ENCODE measurements at places on chromosomes 16 and 17.

DNA sequence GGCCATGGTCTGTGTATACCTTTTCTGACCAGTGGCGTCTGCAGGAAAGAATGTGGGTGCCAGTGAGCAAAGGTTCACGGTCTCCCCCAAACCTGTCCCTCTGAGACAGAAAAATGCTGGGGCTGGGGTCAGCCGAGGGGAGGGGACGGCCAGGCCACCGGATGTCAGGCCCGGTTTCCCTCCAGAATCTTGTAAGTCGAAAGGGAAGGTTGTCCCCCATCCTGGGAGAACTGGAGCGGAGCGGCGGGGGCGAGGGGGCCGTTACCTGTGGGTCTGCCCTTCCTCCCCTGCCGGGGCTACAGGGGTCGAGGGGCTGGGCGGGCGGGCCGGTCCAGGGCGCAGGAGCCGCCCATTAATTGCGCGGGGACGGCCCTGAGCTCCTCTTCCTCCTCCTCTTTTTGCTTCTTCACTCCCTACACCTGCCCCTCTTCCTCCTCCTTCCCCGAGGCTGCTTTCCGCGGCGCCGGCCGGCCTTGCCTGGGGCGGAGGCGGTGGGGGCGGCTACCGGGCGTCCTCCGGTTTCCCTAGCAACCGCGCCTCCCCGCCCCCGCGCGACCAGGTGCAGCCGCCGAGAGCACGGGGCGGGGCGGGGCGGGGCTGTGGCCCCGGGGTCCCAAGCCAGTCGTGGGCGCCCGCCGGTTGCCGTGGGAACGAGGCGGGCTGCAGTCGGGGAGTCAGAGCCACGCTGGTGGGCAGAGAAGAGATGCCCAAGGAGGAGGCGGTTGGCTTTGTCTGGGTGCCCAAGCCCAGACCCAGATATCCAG, at the start of gene MARCHF10:
Gene MARCHF10, minus strand, starts transcription at position 503 of the 764 bp plus-strand sequence. CDS start 6,579 bp downstream, outside the sequence.
- DNase-seq, result no peak

DNA sequence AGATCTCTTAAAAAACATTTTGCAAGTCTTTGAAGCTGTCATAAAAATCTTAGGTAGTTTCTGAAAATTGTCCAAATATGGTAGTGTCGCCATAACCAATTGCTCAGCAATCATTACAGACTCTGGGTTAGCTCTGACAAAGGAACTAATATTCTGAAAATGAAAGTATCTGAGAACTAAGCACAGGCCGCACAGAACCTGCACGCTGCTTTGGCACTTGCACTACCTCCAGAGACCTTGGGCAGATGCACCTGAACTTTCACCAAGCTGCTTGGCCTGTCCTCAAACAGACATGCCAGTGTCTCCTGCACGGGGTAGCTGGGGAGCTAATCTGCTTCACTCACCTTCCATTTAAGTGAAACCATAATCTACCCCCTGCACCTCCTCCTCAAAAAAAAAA, 317.0 kb downstream of the MAF start:
- DNase-seq, result no peak

GRCh38 chr16:30535777-30536190, 1.1 kb upstream of the ZNF747 start:
- no peak for DNase-seq

DNA sequence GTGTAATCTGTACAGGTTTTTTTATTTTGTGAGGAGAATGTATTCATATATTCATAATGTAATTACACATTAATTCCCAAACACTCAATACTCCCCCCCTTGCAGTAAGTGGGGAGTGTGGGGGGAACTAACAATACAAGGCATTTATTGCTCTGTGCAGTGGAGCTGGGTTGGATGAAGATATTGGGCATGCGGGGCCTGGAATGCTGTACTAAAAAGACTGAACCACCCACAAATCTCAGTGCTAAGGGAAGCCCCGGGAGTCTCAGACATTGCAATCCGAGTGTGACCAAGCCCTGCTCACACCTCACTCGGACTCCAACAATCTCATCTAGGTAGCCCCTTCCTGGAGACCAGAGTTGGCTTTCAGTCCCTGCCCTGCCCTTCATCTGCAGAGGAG, 6.0 kb downstream of the PLLP start:
- no peak for DNase-seq

GRCh38 chr16:35725949-35726348, 2266.5 kb downstream of the TP53TG3F start:
- DNase-seq, result no peak

- DNase-seq, result no peak
Observed at GRCh38 chr16:20327444-20328041, at the start of gene GP2. GP2 (minus strand) TSS chr16:20327513; CDS start chr16:20326431, 1,082 bp downstream.

- DNase-seq, result no peak
Observed at GRCh38 chr16:47699106-47699505, 238.0 kb downstream of the PHKB start.

Measured in AG09309 (cell line).